ENCODE measurements at places on chromosomes 7 and 10. TPM values are rescaled to one million over a fixed set of nuclear protein-coding genes. Genes with fewer than 3 reads are reported as not detected.
A peak's percentile ranks its signal among the peaks of the same experiment; 100 is the strongest.

DNA sequence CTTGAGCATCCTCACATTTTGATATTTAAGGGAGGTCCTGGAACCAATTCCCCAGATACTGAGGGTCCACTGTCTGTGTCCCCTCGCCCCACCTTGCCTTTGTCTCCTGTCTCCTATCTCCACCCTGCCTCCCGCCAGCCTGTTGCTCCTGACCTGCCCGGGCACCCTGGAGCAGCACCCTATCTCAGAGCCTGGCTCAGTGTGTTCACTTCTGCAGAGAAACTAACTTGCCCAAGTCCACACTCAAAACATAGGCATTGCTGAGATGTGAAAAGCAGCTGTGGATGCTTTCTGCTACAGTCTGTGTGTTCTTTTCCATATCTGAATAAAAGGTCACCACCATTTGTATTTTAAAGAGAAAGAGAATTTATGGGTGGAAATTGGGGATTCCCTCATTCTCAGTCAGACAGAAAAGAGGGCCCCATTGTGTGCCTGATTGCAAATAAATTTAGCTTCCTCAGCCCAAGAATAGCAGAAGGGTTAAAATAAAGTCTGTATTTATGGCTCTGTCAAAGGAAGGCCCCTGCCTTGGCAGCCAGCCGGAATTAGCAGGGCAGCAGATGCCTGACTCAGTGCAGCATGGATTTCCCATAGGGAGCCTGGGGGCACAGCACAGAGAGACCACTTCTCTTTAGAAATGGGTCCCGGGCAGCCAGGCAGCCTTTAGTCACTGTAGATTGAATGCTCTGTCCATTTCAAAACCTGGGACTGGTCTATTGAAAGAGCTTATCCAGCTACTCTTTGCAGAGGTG is 161.3 kb downstream of the EGFR start:
- peaks cover 32% of the 10 kb centered on the region for H3K36me3 ChIP-seq
- no peaks in the 10 kb centered on the region for H3K27me3 ChIP-seq
- DNase-seq, result peak; percentile 36
- H3K4me3 ChIP-seq, result no peak overlapping the region

- H3K27ac ChIP-seq, result no peak overlapping the region
- H3K4me1 ChIP-seq, result peaks cover 16% of the 10 kb centered on the region
- no peaks in the 10 kb centered on the region for H3K36me3 ChIP-seq
- peaks cover 7% of the 10 kb centered on the region for H3K27me3 ChIP-seq
Measured at GRCh38 chr10:124067825-124068400, 25.5 kb downstream of the CHST15 start.

- no peaks in the 10 kb centered on the region for H3K4me1 ChIP-seq
- no peak overlapping the region for H3K4me3 ChIP-seq
Measured at GRCh38 chr10:2759233-2759632, 308.1 kb upstream of the PFKP start.

DNA sequence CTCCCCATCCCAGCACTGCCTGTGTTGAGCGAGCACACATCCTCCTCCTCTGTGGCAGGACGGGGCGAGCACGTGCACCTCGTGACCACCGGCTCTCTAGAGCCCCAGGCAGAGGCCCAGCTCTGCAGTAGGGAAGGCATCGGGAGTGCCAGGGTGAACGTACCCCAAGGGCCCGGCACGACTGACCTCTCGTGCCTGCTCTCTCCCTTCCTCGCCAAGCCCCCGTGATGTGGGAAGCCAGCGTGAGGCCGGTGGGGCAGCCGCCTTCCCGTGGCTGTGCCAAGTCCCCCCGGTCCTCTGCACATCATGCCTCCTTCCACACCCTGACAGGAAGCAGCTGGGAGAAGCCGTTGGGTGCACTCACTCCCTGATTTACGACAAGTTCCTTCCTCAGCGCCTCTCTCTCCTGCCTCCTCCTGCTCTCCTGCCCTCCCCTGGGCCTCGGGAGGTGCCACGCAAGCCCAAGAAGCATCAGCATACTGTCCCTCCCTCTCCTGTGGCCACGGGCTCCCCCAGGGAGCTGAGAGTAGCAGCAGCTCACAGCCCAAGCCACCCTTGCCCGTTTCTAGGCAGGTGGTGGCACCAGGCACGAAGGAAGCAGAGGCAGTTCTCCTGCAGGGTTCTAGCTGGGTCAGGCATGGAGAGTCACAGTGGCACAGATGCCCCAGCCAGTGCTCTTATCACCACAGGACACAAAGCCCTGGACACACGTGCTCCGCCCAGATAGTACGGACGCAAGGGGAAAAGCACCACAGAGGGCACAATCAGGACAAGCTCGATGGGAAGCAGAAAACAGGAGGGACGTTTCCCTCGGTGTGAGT is 47.0 kb downstream of the AMZ1 start:
- H3K36me3 ChIP-seq, result peaks cover 23% of the 10 kb centered on the region
- DNase-seq, result no peak
- no peak overlapping the region for H3K27ac ChIP-seq
- no peaks in the 10 kb centered on the region for H3K27me3 ChIP-seq
- H3K4me1 ChIP-seq, result peaks cover 3% of the 10 kb centered on the region
- no peak overlapping the region for H3K4me3 ChIP-seq

DNA sequence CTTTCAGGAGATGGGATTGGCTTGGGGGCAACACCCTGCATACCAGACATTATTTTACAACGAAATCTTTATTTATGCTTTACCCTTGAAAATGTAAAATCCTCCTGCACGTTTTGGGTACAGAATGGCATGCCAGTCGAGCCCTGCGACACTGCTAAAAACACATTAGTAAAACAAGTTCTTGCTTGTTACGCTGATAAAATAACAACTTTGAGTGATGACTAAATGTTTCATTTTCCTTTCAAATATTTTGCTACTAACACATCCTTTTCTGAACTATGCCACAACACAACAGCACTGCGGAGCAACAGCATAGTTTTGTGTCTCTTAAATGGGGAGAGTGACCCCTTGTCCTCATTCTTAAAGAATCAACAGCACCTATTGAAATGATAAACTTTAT is 76.0 kb upstream of the SEMA3D start:
- H3K4me1 ChIP-seq, result no peaks in the 10 kb centered on the region
- no peak overlapping the region for H3K4me3 ChIP-seq
- no peak overlapping the region for H3K27ac ChIP-seq
- DNase-seq, result no peak
- H3K27me3 ChIP-seq, result no peaks in the 10 kb centered on the region

GRCh38 chr7:140981951-140982350 is 32.8 kb downstream of the MRPS33 start:
- H3K36me3 ChIP-seq, result no peaks in the 10 kb centered on the region
- no peak overlapping the region for H3K4me3 ChIP-seq
- DNase-seq, result no peak
- H3K4me1 ChIP-seq, result peaks cover 5% of the 10 kb centered on the region
- H3K27me3 ChIP-seq, result no peaks in the 10 kb centered on the region

GRCh38 chr10:96089116-96089515 is 41.0 kb upstream of the ZNF518A start:
- no peaks in the 10 kb centered on the region for H3K36me3 ChIP-seq
- H3K4me3 ChIP-seq, result peak overlapping the region; percentile 93
- H3K4me1 ChIP-seq, result peaks cover 4% of the 10 kb centered on the region
- peak overlapping the region; percentile 100 for H3K27ac ChIP-seq
- peak; percentile 14 for DNase-seq

GRCh38 chr10:48813825-48814224 is 125.8 kb downstream of the LRRC18 start:
- no peaks in the 10 kb centered on the region for H3K27me3 ChIP-seq
- H3K27ac ChIP-seq, result no peak overlapping the region
- no peaks in the 10 kb centered on the region for H3K36me3 ChIP-seq
- no peak overlapping the region for H3K4me3 ChIP-seq
- no peaks in the 10 kb centered on the region for H3K4me1 ChIP-seq

GRCh38 chr7:74429153-74429747 is 24.5 kb upstream of the GTF2IRD1 start:
- H3K27ac ChIP-seq, result no peak overlapping the region
- H3K4me1 ChIP-seq, result no peaks in the 10 kb centered on the region
- H3K4me3 ChIP-seq, result no peak overlapping the region
- no peaks in the 10 kb centered on the region for H3K27me3 ChIP-seq

DNA sequence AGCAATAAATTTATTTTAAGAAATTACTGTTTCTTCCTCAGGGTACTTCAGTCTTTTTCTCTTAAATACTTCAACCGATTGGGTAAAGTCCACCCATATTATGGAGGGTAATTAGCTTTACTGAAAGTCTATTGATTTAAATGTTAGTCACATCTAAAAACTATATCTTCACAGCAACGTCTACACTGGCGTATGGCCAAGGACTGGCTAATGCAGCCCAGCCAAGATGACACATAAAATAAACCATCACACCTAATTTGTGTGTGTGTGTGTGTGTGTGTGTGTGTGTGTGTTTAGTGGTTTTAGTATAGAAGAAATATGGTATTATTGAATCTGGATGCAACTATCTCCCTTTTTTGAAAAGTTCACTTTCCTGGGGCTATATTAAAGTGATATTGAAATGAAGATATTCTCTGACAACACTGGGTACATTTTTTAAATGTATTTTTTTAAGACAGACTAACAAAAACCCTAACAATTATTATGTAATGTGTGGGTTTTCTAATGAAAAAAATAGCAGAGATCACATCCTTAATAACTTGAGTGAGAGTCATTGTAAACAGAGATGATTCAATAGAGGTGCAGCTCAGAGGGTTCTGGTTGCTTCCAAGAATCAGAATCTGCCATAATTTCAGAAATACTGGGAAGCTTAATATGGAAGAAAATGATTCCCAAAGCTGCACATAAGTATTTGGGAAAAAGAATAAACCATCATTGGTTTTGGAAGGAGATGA is 584.2 kb upstream of the MBL2 start:
- no peak overlapping the region for H3K27ac ChIP-seq
- DNase-seq, result no peak
- no peaks in the 10 kb centered on the region for H3K4me1 ChIP-seq
- no peaks in the 10 kb centered on the region for H3K36me3 ChIP-seq

GRCh38 chr7:96059075-96059474 is 262.8 kb downstream of the SLC25A13 start:
- H3K4me3 ChIP-seq, result no peak overlapping the region
- no peaks in the 10 kb centered on the region for H3K4me1 ChIP-seq
- H3K27me3 ChIP-seq, result no peaks in the 10 kb centered on the region
- DNase-seq, result no peak
- H3K27ac ChIP-seq, result no peak overlapping the region
- no peaks in the 10 kb centered on the region for H3K36me3 ChIP-seq

GRCh38 chr10:59587083-59587755 is 122.4 kb downstream of the SLC16A9 start:
- no peaks in the 10 kb centered on the region for H3K4me1 ChIP-seq
- no peak for DNase-seq
- no peaks in the 10 kb centered on the region for H3K27me3 ChIP-seq
- H3K4me3 ChIP-seq, result no peak overlapping the region
- H3K36me3 ChIP-seq, result no peaks in the 10 kb centered on the region

DNA sequence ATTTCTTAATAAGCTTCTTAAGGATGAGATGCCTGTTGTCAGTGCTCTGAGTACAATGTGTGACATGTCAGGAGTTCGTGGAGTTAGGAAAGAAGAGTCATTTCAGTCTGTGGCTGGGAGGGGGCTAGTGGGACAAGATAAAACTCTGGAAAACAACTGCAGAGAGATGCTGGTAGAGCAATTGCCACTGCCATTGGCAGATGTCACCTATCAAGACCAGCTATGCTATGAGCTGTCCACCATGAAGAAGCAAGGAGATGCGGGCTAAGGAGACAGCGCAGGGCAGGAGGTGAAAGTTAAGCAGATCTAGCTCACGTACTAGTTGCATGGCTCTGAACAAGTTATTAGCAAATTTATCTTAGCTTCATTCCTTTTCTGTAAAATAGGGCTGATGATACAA is 756.7 kb downstream of the KCNMA1 start:
- H3K36me3 ChIP-seq, result no peaks in the 10 kb centered on the region
- H3K27me3 ChIP-seq, result peaks cover 11% of the 10 kb centered on the region
- H3K4me1 ChIP-seq, result no peaks in the 10 kb centered on the region
- no peak for DNase-seq
- H3K4me3 ChIP-seq, result no peak overlapping the region

- no peak for DNase-seq
- H3K27ac ChIP-seq, result no peak overlapping the region
- H3K36me3 ChIP-seq, result no peaks in the 10 kb centered on the region
- no peaks in the 10 kb centered on the region for H3K27me3 ChIP-seq
Measured at GRCh38 chr10:33287112-33287511, 47.4 kb downstream of the NRP1 start.

DNA sequence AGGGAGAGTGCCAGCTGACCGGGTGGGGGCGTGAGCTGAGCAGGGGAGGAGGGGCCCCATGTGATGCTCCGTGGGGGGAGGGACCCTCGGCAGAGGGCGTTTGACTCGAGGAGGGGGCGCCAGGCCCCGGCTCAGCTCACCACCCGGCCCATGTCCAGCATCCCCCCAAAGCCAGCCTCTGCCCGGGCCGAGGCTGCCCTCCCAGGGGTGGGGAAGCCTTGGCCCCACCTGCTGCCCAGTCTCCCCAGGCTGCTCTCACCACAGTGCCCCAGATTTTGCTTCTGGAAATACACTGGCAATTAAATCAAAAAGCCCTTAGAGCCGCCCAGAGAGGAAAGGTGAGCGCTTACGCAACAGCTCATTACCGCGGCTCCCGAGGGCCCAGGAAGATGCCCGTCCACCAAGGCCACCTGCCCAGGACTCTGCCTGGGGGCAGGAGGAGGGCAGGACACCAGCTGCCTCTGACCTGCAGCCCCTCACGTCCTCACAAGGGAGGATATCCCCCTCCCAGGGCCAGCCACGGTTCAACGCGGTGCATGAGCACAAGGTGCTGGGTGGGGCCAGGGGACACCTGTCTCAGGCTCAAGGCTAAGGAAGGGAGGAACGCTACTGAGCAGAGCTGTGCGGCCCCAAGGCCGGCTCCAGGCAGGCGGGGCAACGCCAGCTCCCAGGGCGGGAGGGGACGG is 70.0 kb upstream of the INPP5A start:
- peak overlapping the region; percentile 57 for H3K27ac ChIP-seq
- peak overlapping the region; percentile 23 for H3K4me3 ChIP-seq
- H3K4me1 ChIP-seq, result peaks cover 49% of the 10 kb centered on the region
- peak; percentile 91 for DNase-seq

DNA sequence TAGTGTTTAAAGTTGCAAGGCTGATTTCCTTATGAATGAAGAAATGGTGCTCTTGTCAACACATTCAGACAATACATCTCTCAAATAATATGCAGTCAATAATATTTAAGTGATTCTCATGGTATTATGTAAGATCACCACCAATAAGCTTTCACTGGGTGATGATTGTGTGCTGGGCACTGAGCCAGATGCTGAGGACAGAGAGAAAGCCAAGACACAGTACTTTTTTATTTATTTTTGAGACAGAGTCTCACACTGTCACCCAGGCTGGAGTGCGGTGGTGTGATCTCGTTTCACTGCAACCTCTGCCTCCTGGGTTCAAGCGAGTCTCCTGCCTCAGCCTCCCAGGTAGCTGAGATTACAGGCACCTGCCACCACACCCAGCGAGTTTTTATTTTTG is 130.6 kb upstream of the LSM8 start:
- no peak overlapping the region for H3K4me3 ChIP-seq
- no peak for DNase-seq
- no peaks in the 10 kb centered on the region for H3K4me1 ChIP-seq

The HMX3 gene
- 1.5 TPM for polyA plus RNA-seq

The INMT gene
- 10.1 TPM for polyA plus RNA-seq

The GRM3 gene
- polyA plus RNA-seq, result 0.16 TPM

The PPP1R17 gene
- polyA plus RNA-seq, result not detected

The GBX1 gene
- 0.07 TPM for polyA plus RNA-seq

The THSD7A gene
- 3.7 TPM for polyA plus RNA-seq

The MBLAC1 gene
- 2.8 TPM for polyA plus RNA-seq

The CTBP2 gene
- polyA plus RNA-seq, result 60.1 TPM
